Uterus (tissue), 4 donors: ENCODE measurements at places on chromosomes 5 and 9.

DNA sequence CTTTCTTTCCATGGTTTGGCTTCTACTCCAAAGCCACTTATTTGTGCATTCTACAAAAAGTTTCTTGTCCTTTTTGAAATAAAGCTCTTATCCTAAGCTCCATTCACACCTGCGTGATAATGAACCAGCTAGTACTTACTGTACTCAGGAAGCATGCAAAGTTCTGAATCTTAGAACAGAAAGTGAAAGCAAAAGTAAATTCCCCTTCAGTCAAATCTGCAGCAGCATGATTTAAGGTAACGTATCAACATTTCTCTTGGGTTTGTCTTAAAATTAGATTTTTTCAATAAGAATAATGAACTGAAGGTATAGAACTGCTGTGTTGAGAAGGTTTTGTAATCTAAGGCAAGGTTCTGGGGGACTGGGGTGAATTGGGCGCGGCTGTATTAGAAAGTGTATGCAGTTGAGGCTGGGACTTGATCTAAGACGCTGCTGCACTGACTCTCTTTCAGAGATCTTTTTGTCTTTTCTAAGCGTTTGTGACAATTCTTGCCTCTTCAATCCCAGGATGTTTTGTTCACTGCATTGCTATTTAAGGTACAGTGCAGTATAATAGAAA, at the start of gene ERAP2:
Gene ERAP2, plus strand, starts transcription at position 209 of the 559 bp plus-strand sequence. CDS start 3,186 bp downstream, outside the sequence.
- DNase-seq: no peak

DNA sequence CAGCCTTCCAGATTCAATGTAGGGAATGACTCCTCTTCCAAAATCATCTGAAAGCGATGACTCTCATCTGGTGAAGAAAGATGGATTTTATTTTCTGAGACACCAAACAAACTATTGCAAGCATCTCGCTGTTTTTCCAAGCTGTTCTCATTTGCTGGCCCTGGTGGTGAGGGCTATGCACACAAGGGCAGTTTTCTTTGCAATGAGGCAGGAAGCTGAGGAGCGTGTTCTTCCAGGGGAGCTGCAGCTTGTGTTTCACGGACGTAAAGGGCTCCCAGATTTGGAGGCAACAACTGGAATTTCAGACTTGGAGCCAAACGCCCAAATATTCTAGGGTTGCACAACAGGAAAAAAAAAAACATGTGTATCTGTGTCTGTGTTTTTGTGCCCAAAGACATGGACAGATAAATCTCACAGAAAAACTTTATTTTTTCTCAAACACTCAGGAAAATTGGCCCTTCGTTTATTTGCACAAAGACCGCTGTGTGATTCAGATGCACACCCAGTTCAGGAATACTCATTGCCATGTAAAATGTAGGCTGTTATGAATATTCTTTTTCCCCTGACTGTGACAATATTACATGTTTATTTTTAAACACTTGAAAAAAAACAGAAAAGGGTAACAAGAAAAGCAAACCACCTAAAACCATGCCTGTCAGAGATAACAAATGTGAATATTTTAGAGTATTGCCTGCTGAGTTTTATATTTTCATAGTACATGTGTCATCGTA, 151.3 kb downstream of the GAS1 start:
- DNase-seq: peak; percentile 80

DNA sequence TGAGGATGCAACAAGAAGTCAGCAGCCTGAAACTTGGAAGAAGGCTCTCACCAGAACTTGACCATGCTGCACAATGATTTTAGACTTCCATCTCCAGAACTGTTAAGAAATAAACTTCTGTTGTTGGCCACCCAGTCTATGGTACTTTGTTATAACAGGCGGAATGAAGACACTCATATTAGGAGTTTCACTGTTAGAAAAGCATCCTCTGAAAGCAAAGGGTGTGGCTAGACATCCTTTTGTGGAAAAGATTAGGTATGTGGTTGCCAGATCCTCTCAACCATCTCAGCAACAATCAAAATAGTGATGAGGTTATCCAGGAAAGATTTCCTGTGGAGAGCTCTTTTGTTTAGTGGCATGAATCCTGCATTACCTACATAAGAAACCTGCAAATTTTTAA, 20.7 kb downstream of the ITGA2 start:
- no peak for DNase-seq

DNA sequence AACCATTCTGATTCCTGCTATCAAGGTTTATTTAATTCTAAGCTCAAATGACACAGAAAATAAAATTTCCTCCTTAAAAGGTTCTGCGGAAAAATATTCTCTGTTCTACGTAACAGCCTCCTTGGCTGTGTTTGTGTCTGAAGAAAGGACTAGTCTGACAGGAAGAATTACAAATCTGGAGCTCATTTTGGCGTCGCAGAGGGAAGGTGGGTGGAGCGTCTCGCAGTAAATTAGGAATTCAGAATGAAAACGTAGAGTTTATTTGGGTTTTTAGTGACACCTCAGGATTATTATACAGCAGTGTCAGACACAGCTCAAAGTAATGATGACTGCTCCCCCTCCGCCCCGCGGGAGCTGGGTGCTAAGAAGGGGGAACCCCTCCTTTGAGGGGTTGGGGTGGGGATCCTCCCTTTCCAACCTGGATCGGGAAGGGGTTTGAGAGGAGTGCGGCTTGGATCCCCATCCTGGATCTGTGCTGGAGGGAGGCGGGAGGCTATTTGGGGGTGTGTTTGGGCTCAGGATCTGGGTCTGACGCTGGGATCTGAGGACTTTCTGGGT, 933 bp upstream of the TGFBR1 start:
- DNase-seq: peak; percentile 45

- no peak for DNase-seq
These were observed 23.9 kb downstream of the MLLT3 start for GRCh38 chr9:20598367-20598766.

DNA sequence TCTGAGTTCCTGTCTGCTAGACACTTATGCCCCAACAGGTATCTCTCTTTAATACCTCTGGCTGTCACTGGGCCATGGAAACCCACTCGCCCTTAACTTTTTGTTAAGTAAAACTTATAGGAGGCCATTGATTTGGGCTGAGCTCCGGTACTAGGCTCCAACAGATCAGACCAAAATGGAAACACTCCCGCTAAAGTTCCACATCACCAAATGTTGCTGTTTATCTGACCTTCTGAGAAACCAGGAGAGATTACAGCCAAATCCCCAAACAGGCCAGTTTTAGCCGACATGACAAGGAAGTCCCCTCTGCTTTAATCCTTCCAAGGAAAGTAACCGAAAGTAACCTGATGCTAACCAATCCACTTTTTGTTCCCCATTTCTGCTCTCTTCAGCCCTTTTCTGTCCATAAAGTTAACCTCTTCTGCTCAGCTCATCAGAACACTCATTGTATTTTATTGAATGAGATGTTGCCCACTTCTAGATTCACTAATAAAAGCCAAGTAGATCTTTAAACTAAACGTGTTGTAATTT, 115.2 kb upstream of the LHFPL2 start:
- no peak for DNase-seq

- DNase-seq: no peak
These were observed 26.8 kb downstream of the NIPAL4 start for GRCh38 chr5:157486861-157487260.

DNA sequence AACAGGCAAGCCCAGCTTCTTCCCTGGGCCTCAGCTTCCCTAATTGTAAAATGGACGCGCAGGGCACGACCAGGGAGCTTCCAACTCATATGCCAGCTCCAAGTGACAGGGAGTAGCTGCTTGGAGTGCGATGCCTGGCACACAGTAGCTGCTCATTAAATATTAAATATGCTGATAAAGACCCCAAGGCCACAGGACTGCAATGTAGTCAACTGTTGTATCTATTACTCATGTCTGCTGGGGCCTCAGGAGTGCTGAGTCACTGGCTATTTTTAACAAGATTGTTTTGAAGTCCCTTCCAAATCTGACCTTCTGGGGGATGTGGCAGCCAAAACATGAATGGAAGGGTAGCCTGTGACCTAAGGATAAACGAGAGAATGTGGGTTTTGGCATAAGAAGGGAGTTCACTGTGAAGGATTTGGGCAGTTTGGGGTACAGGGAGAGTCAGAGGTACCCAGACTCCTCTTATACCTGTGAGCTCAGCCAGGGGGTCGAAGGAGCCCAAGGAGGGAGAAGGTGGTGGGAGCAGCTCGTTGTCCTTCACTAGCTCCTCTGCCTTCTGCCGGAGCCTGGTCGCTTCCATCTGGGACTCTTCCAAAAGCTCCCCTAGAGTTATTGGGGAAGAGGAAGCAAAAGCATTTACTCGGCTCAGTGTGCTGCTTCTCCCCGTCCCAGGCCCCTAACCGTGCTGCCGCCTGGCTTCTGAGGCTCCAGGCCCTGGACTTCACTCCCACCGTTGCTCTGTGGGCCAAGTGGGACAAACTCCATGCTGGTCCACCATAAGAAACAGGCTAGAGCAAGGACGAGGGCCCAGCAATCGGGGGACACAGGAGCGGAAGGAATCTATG, 17.5 kb downstream of the TNIP1 start:
- peak; percentile 48 for DNase-seq

- DNase-seq: no peak
These were observed 35.8 kb downstream of the VLDLR start for GRCh38 chr9:2657427-2657826.

DNA sequence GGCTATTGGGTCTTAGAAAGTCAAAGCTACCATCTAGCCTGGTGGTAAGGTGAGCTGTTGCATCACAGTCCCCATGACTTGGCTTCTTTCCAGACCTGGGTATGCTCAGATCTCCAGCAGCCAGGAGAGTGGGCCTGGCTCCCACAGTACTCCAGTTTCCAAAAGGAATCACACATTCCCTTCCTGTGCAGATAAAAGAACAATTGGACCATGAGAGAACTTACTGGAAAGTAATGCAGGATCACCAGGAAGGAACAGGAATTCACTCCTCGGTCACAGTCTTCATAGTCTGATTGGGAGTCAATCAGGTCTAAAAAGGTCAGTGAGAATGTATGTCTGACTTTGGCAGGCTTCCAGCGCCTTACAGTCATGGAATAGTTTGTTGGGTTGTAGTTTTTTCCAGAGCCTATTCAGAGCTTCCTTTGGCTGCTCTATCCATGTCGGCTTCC, 47.8 kb upstream of the CD180 start:
- no peak for DNase-seq

- peak; percentile 46 for DNase-seq
These were observed 185.6 kb downstream of the SNX18 start for GRCh38 chr5:54703133-54703532.

- DNase-seq: no peak
These were observed 261.8 kb upstream of the CLINT1 start for GRCh38 chr5:158120760-158121159.

DNA sequence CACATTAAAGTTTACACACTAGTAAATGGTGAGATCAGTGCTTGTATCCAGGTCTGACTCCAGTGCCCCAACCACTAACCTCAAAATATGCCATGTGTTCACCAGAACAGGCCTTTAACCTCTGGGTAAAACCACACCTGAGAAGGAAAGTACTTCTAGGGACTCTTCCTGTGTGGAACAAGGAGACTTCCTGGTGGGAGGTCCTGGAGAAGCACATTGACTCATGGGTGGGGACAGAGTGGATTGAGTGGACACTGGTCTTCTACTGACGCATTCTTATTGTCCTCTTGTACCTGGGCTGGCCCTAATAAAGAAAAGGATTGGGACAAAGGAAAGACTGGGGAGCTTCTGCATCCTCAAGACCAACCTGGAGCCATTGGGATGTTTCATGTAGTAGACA, 43.4 kb downstream of the ANGPTL2 start:
- DNase-seq: no peak

GRCh38 chr5:178313316-178313715, 80.7 kb upstream of the PHYKPL start:
- no peak for DNase-seq

- DNase-seq: no peak
These were observed 437 bp upstream of the TRIM41 start for GRCh38 chr5:181222630-181223057.

DNA sequence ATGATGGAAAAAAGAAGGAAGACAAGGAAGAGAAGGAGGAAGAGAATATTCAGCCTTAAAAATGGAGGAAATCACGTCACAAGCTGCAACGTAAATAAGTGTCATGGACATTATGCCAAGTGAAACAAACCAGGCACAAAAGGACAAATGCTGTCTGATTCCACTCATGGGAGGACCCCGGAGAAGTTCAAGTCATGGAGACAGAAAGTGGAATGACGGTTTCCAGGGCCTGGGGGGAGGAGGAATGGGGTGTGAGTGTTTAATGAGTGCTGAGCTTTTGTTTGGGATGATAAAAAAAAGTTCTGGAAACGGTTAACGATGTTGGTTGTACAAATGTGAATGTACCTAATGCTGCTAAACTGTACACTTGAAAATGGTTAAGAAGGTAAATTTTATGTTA, 439.5 kb downstream of the GADD45G start:
- no peak for DNase-seq

DNA sequence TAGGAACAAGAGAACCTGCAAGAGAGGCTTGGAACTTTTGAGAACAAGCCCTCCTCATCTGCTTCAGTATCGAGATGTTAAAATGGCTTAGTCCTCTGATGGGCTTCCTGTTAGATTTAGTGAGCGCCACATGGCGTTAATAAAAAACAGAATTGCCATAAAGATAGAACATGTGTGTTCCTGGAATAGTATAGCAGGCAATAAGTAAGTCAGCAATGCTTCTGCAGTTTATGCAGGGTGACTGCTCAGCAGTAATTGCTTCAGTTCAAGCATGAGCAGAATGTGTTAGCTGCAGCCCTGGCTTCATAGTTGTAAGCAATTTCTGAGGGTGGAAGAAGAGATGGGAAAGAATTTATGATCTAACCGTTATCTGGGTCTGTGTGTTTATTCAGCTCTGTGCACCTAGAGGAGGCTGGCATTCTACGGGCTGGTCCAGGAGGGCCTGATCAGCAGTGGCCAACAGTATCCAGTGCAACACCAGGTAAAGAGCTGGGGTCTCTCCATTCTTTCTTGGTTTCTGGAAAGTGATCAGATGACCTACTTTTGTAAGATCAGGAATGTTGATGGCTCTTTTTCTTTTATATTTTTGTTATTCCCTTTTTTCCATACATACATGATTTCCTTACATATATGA, 15.9 kb downstream of the PCDHAC2 start:
- no peak for DNase-seq

GRCh38 chr5:176790941-176791340, 19.4 kb upstream of the UNC5A start:
- no peak for DNase-seq

- peak; percentile 85 for DNase-seq
These were observed 160.1 kb upstream of the ZNF608 start for GRCh38 chr5:124906339-124907097.

DNA sequence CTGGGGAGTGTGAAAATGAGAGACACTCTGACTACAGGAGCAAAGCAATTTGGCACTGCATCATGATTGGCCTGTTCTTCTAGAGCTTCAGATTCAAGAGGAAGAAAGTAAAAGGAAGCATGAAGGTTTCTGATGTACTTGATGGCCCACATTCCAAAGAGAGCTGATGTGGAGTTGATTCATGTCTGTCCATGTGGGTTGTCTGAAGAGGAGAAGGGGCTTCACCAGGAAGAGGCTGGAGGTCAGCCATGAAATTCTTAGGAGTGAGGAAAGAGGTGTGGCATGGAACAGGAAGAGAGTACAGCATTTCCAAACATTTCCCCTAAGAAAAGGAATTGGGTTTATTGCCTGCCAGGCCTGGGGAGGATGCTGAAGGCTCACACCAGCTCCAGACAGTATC, 70.7 kb downstream of the PTCD2 start:
- DNase-seq: no peak

GRCh38 chr5:59795141-59795540, 98.4 kb downstream of the PDE4D start:
- no peak for DNase-seq

- no peak for DNase-seq
These were observed 4.6 kb upstream of the MYORG start for GRCh38 chr9:34381323-34381722.

GRCh38 chr9:116020146-116020545, 133.4 kb upstream of the PAPPA start:
- no peak for DNase-seq

- DNase-seq: peak; percentile 8
These were observed 40.0 kb downstream of the AMBP start for GRCh38 chr9:114037961-114038723.

GRCh38 chr9:6000955-6001354, 14.5 kb downstream of the RANBP6 start:
- no peak for DNase-seq
